ENCODE measurements at places on chromosomes 12 and 14.

DNA sequence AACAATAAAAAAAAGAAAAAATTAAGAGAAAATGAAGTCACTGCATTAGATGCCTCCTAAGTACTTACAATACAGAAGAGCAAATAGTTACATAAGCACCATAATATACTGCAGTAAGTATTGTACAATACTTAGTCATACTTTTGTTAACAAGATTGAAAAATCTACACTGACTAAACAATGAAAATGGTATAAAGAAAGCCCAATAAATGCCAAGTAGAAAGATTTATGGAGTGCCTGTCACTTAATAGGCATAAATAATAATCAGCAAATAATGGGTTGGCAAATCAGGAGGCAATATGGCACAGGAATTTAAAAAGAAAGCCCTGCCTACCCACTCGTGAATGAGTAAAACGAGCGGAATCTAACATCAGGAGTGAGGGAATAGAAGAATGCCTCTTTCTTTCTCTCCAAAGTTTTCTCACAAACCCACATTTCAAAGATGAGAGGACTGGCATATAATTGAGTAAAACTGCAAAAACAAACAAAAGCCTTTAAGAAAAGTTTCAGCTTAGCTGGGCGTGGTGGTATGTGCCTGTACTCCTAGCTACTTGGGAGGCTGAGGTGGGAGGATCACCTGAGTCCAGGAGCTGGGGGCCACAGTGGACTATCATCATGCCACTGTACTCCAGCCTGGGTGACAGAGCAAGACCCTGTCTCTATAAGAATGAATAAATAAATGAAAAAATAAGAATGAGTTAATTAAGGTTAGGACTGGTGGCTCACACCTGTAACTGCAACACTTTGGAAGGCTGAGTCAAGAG is 36.1 kb downstream of the CRY1 start:
- DNase-seq, result no peak

DNA sequence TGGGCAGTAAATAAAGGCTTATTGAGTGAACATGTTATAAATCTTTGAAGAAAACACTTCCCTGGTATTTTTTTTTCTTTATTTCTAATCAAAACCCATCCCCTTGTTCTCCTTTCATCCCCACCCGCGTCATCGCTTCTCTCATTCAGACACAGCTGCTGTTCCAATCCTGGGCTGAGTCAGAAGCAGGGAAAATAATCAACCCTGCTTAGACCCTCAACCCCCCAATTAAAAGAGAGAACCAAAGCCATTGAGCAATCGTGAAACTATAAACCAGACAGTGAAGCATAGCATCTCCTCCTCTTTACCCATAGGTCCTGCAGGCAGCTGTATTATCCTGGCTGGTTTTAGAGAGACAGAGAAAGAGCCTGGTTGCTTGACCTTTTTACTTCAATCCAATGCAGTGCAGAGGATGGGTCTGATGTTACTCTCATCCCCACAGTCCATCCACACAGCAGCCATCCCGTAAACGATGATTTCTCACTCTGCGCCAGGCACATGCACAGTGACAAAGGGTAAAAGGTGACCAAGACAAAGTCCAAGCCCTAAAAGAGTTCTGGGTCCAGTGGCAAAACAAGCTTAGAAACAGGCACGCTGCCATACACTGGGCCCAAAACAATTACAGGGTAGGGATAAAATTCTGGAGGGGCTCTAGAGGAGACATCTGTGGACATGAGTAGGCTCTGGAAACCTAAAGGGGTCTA is 238.3 kb downstream of the GALC start:
- DNase-seq, result no peak

GRCh38 chr12:128930606-128931005 is 77.3 kb downstream of the GLT1D1 start:
- DNase-seq, result no peak

GRCh38 chr12:120538281-120539156 is 4.4 kb downstream of the RNF10 start:
- DNase-seq, result no peak

- DNase-seq, result no peak
Observed at GRCh38 chr14:93007225-93007997, 84.5 kb downstream of the CHGA start.

DNA sequence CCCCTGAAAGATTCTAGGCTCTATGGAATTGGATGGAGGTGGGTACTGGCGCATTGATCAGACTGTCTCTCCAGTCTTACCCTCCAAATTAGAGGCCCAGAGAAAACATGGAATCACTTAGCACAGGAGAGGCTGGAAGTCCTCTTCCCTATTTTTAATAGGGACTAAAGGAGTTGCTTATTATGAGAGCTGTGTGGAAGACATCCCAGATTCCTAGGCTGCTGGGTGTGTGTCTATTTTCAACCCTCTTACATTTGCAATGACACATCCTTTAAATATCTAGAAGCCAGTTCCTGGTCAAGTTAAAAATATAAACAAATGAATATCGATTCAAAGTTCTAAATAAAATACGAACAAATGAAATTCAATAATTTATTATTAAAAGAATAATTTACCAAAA is 58.3 kb upstream of the ARID2 start:
- DNase-seq, result no peak

DNA sequence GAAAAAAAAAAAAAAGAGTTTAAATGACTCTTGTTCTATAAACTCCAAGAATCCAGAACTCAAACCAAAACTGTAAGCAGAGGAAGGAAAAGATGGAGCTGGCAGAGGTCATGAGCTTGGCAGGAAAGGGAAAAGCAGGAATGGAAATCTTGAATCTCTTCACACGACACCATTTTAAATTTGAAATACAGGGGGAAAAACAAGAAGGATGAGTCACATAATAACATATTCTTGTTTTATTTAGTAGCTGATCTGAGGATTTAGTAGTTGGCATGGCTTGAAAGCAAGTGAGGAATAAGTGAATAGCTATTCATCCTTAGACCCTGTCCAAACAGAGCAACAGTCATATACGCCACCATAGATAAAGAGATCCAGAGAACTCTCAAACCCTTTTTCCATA is 35.0 kb downstream of the EPS8 start:
- DNase-seq, result no peak

GRCh38 chr14:85301506-85301905 is 228.4 kb upstream of the FLRT2 start:
- no peak for DNase-seq

DNA sequence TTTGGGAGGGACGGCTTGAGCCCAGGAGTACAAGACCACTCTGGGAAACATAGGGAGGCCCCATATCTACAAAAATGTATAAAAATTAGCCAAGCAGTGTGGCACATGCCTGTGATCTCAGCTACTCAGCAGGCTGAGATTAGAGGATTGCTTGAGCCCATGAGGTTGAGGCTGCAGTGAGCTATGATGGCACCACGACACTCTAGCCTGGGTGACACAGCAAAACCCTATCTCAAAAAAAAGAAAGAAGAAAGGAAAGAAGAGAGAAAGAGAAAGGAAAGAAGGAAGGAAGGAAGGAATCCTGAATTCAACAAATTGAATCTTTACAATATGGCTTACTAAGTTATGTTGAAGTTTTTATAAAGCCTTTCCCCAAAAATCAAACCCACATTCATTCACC is 2.1 kb downstream of the KIF21A start:
- no peak for DNase-seq

DNA sequence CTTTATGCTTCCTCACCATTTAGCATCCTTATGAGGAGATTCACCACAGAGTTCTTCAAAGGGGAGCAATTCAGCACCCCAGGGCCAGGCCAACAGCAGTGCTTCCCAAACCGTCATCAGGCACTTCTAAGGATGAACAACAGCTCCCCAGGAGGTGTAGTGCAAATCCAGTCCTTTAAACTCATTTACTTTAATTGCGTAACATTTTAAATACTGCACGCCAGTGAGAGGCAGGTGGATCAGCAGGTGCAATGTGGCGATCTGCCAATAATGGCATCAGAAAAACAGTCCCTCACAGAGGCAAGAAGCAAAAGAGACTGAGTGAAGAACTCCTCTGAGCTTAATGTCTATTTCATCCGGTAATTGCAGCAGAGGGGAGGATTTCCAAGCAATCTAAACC is 770.9 kb upstream of the FOXG1 start:
- DNase-seq, result no peak

DNA sequence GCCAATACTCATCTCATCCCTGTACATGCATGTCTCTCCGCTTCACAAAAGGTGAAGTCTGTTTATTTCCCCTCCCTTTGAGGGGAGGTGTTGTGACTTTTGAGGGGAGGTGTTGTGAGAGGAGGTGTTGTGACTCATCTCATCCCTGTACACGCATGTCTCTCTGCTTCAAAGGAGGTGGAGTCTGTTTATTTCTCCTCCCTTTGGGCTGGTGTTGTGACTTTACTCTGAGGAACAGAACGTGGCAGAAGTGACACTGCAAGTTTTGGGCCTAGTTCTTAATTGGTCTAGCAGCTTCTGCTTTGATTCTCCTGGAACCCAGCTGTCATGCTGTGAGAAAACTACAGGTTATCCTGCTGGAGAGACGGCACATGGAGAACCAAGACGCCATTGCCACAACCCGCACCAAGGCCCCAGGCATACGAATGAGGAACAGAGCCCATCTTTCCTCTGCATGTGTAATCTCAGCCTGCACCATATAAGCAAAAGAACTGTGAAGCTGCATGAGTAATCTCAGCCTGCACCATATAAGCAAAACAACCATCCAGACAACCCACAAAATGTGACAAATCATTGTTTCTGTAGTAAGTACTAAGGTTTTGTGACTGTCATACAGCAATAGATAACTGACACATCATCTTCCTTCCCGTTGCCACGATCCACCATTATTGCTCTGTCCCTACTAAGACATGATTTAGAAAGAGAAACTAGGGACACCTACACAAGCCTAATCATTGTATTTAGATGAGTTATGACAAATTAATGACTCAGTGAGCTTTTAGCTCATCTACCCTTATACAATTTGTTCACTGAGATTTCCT is 30.0 kb downstream of the GALNT4 start:
- DNase-seq, result peak; percentile 61

DNA sequence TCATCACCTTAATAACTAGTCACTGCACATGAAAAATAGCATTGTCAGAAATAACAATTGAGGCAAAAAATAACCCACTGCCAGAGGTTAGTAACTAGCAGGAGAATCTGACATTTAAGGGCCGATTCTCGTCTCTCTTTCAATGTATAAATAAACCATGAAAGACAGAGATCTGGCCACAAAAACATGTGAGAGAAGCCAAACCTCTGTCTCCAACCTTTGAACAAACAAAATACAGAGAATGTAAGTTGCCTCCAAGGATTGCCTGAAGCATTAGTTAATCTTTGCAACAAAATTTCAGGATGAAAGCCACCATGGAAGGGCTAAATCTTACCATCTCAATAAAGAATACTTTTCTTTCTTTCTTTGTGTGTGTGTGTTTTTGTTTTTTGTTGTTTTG is 257.4 kb upstream of the TMTC1 start:
- DNase-seq, result no peak
